ENCODE measurements at places on chromosomes 1 and 21.
A peak's percentile ranks its signal among the peaks of the same experiment; 100 is the strongest.

DNA sequence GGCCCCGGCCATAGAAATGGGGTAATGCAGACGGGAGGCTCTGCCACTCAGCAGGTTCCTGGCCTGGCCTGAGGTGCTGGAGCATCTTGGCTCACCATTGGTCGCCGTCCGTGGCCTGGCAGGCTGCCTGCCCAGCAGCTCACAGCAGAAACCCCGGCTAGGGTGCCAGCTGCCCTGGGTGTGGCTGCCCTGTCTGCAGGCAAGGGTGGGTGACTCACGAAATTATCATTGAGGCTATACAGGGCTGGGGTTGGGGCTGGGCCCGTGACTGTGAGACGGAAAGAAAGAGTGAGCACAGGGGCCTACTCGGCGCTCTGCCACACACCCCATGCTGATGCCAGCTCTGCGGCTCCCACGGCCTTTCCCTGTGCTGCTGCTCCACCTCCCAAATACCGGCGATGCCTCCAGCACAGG lies 8.0 kb upstream of the PKP1 start:
- DNase-seq: no peak

- DNase-seq: no peak
Measured at GRCh38 chr21:27192281-27192949, 225.5 kb upstream of the ADAMTS5 start.

DNA sequence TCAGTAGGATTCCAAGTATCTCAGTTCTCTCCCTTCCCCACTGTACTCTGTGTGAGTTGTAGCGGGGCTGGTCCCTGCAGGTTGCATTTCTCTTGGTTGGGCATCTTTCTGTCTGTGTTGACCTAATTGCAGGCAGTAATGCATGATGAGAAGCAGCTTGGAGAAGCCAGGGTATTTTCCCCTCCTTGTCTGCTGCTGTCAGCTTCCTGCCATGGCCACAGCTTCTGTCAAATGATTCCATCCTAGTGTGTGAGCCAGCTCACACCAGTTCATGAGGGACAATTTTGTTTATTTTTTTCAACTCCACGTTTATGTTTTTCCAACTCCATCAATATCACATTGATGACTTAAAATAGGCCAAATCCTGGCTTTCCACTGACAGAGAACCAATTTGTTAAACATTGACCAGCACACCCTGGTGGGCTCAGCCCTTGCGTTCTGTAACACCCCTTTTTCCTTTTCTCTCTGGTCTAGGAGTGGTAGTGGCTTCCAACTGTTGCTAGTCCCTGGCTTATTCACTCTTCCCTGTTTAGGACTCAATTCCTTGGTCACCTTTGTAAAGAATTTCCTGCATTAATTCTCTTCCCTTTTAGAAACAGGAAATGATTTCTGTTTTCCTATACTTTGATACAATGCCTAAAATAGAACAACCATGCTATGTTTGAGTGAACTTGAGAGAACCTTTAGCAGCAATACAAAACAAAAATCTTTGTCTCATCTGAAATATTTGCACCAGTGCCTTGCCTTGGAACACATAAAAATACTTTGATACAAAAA lies 44.9 kb upstream of the APOBEC4 start:
- DNase-seq: no peak

GRCh38 chr1:17212487-17213121 lies 7.7 kb downstream of the PADI1 start:
- DNase-seq: peak; percentile 29

DNA sequence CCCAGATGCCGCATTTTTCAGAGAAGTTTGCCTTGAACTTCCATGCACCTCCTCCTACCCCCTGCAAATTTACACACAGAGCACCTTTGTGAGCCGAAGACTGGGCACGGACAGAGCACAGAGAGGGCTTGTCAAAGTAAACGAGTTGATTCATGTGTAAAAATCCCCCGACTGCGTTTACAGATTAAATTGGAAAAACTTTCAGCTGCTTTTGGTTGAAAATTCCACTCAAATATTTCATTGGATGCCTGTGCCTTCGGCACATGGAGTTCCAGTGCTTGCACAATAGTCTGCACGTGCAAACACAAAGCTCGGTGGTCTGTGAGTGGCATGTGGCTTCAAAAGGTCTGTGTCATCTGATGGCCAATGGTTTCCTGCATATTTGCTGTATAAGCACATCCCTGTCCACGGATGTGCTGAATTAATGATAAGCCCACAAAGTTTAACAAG lies 177.5 kb downstream of the SETD4 start:
- DNase-seq: no peak

DNA sequence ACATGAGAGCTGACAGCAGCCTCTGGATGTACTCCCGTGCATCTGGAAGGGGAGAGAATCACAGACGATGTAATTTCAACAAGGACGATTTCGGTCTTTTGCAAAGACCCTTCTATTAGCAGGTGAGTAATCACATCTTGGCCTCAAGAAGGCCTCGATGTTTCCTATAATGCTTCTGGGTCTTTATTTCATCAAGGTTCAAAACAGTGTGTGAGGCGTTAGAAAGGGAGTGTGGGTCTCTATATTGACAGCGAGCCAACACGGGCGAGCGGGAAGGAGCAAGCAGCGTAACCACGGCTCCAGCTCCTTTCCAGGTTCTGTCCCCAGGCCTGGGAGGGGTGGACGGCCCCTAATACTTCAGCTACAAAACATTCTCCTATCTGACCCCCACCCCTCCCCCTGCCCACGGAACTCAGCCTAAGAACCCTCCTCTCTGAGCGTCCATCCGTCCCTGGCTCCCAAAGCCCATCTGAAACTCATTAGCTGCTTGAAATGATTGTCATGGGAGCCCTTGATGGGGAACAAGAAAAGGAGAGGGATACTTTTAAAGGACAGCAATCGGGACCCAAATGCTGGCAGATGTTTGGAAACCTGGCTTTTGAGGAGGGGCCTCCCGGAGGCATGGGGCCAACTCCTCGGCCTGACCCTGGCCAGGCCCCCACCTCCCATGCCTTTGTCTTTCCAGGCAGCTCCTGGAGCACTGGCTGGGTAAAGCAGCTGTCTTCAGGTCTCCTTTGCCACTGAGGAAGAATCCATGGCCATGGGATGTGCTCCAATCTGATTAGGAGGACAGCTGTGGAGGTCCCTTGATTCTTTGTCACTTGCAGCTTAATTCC lies 250.8 kb downstream of the FOXD2 start:
- no peak for DNase-seq

- DNase-seq: no peak
Measured at GRCh38 chr1:102699524-102699923, 408.8 kb downstream of the COL11A1 start.

- DNase-seq: no peak
Measured at GRCh38 chr21:38496224-38496623, 2.1 kb downstream of the ERG start.

DNA sequence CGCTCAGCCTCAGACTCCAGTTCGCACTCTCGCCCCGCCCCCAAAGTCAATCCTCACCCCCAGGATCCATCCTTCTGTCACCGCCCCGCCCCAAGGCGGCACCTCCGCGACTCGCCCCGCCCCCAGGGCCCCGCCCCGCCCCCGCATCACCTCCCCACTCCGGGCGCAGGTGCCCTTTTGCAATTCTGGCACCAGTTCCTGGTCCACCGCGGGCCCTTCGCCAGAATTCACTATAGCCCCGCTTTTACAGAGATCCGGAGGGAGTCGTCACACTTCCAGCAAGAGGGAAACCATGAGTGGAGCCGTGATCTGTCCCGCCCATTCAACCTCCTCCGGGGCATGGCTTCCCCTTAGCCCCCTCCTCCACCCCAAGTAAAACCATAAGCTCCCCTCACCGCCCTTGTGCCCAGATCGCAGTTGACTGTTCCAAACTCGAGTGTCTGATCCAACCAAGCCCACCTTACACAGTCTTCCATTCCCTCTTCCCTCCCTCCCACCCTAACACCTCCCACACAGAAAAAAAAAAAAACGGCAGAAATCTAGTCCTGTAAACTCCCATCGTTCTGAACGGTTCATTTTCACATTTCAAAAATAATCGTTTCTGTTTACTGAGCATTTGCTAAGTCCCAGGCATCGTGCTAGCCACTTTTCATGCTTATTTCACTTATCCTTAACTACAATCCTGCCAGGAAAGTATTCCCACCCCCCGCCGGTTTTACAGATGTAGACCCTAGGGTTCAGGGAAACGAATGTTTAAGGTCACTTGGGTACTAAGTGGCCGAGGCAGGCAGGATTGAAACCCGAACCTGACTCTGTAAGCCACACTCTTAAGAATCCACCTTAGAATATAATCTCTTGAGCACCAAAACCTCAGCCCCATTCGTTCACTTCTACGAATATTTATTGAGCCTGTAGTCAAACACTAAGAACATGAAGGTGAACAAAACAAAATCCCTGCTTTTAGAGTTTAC lies 1.3 kb upstream of the DNAJC16 start:
- no peak for DNase-seq

DNA sequence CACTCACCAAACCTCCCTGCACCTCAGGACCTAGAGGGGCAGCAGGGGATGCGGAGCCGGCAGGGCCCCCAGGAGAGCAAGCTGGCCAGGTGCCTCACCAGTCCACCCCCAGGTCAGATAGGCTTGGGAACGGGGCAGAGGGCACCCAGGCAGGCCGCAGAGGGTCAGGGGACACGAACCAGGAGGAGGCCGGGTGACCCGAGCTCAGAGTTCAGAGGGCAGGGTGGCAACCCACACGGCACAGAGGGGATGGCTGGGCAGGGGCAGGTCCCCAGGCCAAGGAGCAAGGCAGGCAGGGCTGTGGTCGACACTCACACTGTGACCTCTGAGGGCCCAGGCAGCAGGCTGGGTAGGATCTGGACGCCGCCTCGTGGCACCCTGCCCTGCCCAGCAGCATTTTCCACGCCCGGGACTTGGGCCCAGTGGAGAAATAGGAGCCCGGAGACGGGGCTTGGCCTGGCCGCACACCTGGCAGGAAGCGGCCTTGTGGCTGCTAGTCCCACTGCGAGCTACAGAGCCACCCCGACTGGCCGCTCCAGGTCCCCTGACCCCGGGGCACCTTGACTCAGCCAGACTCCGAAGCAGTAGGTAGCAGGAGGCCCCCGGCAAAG lies 5.3 kb downstream of the DVL1 start:
- DNase-seq: no peak

- no peak for DNase-seq
Measured at GRCh38 chr1:231679109-231679508, 52.5 kb downstream of the DISC1 start.

GRCh38 chr1:210252621-210253051 lies 20.0 kb downstream of the SERTAD4 start:
- no peak for DNase-seq

DNA sequence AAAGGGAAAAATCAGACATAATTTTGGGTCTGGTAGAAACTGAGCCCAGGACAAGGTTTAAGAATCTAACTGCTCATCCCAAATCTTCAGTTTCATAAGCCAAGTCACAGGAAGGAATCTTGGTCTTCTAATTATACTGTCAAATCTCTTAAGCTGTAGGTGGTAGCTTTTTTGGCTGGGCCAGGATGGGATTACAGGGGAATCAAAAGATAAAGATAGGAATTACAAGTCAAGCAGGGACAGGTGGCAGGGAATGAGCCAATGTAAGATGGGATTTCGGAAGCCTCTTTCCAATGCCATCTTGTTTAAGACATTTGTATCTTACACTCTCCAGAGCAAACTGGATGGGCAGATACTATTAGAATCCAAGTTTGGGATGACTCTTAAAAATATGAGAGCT lies 383.5 kb downstream of the KCNH1 start:
- no peak for DNase-seq

DNA sequence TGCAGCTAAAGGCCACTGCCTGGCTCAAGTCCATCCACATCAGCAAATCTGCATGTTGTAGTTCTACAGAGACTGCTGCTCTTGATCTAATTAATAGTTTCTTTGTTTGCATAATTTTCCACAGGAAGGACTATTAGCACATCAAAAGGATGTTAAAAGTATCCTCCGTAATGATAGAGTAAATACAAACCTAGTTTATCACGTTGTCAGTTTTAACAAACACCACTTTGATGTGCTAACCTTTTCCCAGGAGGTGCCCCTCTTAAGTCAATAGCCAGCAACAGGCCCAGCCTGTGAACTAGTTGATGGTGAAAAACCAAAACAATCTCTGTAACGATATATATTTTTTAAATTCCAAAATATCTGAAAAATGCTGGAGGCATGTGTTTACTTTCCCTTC lies 64.2 kb upstream of the SLC22A15 start:
- DNase-seq: no peak

DNA sequence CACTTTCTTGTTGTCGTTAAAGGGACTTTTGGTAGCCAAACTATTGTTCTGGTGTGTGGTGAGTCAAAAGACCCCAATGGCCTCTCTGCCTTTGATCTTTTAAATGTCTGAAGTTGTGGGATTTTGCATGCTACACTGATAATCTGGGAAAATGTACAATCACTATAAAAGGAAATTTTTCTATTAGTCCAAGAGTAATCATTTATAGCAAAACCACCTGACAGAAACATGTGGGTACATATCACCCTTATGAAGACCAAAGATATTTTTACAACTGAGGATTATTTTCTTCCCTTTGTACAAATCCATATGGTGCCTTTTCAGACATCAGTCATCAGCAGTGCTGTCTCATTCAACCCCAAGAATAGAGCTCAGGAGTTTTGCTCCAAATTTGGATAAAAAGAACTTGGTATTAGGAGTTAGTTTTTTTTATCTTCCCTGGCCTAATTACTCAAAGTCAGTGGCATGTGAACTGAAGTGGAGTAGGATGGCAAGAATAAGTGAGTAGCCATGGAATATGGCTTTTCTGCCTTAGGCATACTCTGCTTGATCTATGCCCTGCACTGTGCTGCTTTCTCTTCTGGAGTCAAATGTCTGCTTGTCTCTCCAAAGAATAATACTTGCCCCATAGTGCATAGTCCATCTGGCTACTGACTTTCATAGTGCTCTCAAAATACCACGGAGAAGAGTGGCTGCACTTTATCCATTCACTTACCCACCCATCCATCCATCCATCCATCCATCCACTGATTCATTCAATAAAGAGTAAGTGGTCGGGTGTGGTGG lies 13.5 kb downstream of the GREM2 start:
- DNase-seq: no peak

GRCh38 chr1:12621346-12622335 lies 3.6 kb upstream of the DHRS3 start:
- no peak for DNase-seq

DNA sequence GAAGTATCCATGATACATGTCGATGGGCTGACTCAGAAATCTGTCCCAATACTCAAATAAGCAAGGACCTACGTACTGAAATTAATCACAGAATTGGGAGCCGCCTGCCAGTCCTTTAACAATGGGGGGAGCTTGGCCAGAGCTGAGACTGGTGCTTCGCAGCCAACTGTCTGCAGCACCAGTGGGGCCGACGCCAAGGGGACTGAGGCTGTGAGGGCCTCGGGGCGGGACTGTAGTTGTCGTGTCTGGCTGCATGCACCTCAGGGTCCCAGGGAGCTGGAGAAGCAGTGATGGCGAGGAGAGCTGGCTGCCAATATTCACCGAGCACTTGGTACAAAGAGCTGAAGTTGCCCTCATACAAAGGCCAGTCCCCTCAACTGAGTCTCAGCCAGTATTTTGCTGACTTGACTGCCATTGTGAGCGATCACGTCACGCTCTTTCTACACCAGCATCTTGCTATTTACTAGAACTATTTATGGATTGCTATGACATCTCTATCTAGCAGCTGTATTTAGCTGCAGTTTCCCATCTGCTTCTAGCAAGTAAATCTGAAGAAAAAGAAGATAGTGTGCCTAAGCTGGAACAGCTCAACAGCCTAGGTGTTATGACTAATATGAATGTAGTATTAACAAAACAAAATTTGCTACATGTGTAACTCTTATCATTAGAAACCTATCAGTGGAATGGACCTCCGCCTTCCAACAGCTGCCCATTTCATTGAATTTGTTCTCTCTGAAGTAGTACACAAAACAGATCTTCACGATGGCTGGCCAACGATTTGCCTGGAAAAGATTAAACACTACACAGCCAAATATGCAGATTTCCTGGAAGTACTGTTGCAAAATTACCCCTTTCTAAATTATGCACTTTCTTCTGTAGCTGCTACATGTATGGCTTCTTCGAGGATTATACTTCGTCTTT lies 29.1 kb downstream of the EVI5 start:
- DNase-seq: no peak

Measured in activated CD8-positive, alpha-beta memory T cell treated with anti-CD3 and anti-CD28 coated beads for 4 hours (primary cell).